ENCODE measurements at places on chromosomes 2 and 18.

- ATAC-seq, result no peak
Measured at GRCh38 chr2:59892398-59892797, 661.1 kb downstream of the BCL11A start.

DNA sequence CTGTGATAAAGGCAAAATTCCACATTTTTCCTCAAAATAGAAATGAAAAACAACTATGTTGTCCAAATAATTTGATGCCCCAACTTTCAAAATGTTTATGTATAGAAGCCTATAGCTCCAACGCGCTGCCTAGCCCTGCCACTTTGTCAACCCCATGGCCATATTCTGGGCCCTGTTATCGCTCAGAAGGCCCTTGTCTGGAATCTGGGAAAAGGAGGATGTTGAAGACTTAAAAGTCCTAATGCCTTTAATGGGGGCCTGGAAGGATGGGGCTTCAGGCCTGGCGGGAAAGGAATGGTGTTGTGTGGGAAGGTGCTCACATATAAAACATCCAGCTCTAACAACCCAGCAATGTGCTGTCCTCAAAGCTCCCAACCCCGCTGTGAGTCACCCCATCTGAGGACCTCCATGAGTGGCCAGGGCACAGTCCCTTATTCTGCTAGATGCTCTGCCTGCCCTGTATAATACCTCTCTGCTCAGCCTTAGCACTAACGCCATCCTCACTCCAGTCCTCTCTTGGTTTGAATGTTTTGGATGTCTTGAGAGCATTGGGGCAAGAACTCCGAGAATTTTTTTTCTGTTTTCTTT lies 86.0 kb downstream of the ACSL3 start:
- no peak for ATAC-seq

- ATAC-seq, result no peak
Measured at GRCh38 chr2:47035615-47036488, 119.3 kb downstream of the STPG4 start.

- ATAC-seq, result no peak
Measured at GRCh38 chr2:88606371-88607030, 20.8 kb downstream of the EIF2AK3 start.

- ATAC-seq, result no peak
Measured at GRCh38 chr2:16219292-16219975, 279.1 kb downstream of the MYCN start.

DNA sequence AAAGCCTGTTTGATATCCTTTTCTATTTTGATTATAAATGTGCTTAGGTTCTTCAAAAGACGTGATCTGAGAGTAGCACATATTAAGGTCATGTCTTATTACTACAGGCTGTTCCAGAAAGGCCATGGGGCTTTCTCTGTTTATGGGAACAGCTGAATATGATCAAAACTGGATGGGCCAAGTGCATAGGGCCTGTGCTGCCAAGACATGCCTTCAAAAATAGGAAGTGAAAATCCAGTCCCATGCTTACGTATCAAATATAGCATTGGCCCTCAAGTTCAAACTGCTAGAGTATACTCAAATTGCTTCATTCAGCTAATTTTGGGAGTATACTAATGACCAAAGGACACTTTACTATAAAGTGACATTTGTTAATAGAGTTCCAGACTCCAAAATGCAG lies 24.1 kb downstream of the SLC25A52 start:
- no peak for ATAC-seq
